ENCODE measurements at places on chromosomes 7 and 10.

DNA sequence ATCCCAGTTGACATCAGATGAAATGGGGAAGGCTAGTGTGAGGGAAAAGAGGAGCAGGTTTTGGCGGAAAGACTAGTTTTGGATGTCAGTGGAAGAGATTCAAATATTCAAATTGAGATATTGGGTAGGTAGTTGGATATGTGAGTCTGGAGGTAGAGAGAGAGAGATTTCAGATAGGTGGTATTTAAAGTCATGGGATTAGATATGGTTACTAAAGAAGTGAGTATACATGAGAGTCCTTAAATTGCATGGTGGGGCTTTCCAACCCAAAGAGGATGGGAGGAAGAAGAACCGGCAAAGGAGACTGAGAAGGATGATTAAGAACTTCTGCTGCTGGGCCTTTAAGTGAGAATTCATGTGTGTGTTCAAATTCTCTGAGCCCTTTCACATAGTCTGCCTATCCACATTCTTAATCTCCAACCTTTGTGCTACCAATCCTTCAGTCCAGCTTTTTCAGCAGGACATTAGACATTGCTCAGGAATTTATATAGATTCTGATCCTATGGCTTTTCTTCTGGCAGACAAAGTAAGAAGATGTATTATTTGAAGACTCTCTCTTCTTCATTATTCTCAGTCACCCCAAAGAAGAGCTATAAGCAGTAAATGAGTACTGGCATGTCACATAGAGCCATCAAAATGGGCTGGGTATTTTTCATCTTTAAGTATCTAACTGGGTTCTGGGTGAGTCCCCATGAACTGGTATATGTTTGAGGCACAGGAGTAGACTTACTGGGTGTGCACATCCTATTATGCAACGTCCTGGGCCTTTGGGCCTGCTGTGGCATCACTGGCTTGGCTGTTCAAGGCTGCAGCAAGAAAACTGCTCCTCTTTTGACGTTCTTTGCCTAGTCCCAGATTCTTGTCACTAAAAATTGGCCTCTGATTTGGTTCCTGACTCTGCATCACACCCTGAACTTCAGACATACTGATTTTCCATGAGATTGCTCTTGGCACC lies 33.6 kb downstream of the ST7 start:
- DNase-seq, result no peak

GRCh38 chr10:114893251-114893650 lies 44.7 kb upstream of the TRUB1 start:
- DNase-seq, result no peak

DNA sequence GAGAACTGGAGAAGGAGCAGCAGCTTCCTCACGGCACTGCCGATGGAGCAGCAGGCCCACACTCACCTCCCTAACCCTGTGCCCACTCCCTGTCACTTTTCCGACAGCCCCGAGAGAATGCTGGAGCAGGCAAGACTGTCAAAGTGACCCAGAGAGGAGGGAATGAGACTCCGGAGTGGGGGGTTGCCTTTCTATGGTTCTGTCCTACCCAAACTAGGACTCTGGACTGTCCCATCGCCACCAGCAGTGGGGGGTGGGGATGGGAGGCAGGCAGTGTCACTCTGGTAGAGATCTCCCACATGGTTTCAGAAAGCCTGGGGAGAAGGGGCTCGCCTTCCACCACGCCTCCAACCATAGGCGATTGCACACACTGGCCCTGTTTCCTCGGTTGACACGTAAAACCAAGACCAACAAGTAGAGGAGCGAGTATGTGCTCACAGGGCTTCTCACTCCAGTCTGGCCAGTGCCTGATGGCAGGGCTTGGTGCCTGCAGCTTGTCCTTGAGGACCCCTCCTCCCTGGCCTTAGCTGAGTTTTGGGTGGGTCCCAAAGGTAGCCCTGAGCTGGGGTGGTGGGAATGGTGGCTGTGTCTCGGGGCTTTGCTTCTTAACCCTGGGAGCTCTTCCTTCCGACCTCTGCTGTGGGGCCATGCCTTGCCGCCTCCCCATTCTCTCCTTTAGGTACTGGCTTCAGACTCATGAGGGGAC lies 148.5 kb downstream of the PTPN20 start:
- DNase-seq, result no peak

GRCh38 chr10:122530177-122530576 lies 30.4 kb upstream of the DMBT1 start:
- DNase-seq, result no peak

DNA sequence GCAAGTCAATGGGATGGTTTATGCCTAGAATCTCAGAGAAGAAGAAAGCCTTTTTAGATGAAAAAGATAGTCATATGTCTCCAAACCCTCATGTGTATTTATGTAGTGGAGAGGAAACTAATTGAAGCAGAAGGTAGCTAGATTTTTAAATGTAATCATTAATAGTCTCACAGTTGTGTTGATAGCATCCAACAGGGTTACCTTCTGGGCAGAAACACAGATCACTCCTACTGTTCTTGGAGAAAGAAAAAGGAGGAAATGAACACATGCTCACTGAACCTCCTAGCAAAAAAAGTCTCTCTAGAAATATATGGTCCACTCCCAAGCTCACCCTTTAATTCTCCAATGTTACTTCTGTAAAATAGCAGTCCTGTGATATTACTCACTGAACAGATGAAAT lies 777.2 kb upstream of the C7orf33 start:
- no peak for DNase-seq

- no peak for DNase-seq
Observed at GRCh38 chr7:149642589-149642988, 130.8 kb downstream of the ZNF467 start.

DNA sequence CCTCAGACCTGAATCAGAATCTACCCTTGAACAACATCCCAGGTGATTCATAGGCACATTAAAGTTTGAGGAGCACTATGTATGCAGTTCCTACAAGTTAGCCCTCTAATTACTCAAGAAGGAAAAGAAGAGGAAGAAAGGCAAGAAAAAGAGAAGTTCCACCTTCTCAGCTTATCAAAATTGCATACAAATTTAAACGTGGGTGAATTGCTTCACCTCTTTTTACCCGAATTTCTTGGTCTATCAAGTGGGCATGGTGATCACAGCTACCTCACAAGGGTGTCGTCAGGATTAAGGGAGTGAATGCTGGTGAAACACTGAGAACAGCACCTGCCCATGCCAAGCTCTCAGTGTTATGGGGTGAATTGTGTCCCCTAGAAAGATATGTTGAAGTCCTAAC lies 43.8 kb upstream of the PAPSS2 start:
- DNase-seq, result no peak

- DNase-seq, result no peak
Observed at GRCh38 chr10:30374353-30374752, 25.3 kb upstream of the MTPAP start.

DNA sequence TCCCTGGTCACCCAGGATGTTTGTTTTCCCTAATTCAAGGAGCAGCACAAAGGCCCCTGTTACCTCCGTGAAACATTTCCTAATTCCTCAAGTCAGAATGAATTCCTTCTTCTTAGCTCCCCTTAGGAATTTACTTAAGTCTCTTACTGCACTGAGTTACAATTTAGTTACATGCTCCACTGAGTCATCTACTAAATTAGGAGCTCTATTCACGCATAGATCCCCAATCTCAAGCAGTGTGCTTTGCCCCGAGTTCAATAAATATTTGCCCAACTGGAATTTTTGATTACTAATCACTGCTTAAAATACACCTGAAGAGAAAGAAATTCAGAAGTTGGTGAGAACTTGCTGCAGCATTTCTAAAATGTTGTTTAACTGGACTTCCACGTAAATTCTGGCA lies 329.4 kb upstream of the MYO3A start:
- DNase-seq, result no peak

- DNase-seq, result no peak
Observed at GRCh38 chr10:82206831-82207230, 331.8 kb downstream of the NRG3 start.

- no peak for DNase-seq
Observed at GRCh38 chr10:1434202-1434601, 303.1 kb downstream of the ADARB2 start.

DNA sequence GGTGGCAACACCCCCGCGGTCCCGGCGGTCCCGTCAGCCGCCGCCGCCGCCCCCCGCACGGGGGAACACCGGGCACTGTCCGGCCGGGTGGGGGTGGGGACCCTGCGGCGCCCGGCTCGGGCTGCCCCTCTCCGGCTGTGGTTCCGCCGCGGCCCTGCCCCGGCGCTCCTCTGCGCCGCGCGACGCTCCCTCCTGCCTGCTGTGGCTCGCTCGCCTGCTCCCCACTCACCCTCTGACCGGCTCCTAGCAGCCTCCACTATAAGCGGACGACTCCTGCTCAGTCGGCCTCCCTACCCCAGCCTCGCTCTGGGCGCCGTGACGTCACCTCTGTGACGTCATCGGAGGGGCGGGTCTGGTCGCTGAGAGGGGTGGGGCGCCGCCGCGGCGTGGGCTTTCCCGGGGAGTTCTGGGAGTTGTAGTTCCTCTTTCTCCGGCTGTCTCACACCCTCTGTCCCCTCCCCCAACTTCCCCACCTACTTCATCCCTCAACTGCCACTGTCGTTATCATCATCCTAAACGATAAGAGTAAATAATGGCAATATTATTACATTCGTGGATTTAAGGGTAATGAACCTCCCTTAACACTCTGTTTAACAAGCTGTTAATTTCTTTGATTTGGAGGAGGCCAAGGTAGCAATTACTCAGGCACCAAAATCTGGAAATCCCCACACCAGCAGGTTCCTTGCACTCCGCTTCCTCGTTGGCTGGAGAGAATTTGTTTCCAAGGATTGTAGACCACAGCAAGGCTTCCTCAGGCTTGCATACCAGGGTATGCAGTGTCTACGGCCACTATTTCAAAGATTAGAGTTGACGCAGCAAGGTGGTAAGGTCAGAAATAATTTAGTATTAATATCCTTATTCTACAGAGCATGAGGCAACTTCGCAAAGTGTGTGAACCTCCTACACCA lies at the start of gene UBE2H:
TSS of gene UBE2H (minus strand) at position 308 of the 908 bp plus-strand sequence. CDS start 405 bp downstream, outside the sequence.
- DNase-seq, result peak; percentile 85

DNA sequence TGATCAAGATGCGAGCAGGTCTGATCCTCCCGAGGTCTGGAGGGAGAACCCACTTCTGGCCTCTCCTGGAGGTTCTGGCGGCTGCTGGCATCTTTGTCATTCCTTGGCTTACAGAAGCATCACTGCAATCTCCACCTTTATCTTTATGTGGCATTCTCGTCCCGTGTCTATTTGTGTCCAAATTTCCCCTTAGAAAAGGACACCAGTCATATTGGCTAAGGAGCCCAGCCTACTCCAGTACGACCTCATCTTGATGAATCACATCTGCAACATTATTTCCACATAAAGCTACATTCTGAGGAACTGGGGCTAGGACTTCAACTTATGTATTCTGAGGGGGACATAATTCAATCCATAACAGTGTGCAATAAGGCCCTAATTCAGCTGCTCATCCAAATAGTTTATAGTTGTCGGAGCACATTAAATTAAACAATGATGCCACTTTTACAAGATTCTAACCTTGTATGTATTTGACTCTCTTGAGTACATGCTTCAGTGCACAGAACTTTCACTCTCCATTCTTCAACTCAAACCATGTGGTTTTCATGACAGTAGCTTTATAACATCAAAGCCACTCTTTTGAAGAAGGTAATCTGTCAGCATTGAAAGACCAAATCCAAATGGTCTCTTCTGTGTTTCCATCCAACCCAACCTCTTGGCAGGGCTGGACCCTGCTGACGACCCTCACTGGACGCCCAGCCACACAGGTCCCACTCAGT lies 86.2 kb upstream of the DDC start:
- no peak for DNase-seq

DNA sequence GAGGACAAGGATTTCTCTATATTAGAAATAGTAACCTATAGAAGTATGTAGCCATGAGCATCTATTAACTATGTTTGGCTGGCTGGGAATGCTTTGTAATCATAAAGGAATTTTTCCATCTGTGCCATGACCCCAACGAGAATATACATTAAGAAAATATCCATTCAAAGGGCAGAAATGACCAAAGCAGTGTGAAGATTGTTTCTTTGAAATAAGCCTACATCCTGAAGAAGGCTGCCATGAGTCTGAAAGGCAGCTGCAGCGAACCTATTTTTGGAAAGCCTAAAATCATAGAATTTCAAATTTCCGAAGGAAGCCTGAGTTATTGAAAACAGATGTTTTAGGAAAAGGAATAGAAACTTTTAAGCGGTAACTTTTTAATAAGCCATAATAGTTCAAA lies 244.2 kb upstream of the FOXK1 start:
- no peak for DNase-seq

- DNase-seq, result no peak
Observed at GRCh38 chr10:63424576-63424975, 41.2 kb downstream of the JMJD1C start.

DNA sequence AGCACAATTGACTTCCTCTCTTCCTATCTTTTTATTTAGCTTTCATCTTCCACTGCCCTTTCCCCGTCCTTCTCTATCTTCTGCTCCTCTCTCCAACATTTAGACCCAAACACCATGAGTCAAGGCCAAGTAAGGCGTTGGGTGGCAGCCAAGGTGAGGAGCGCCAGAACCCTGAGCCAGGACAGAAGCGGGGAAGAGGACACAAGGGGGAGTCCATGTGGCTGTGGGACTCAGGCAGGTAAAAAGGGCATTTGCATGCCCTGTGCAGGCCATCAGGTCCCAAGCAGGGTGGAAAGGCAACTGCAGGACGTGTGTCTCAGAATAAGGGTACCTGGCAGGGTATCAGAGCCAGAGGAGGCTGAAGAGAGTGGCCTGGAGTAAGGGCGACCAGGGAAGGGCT lies 192.4 kb upstream of the PFKP start:
- DNase-seq, result no peak

GRCh38 chr7:6317797-6318438 lies 45.5 kb upstream of the CYTH3 start:
- DNase-seq, result no peak

DNA sequence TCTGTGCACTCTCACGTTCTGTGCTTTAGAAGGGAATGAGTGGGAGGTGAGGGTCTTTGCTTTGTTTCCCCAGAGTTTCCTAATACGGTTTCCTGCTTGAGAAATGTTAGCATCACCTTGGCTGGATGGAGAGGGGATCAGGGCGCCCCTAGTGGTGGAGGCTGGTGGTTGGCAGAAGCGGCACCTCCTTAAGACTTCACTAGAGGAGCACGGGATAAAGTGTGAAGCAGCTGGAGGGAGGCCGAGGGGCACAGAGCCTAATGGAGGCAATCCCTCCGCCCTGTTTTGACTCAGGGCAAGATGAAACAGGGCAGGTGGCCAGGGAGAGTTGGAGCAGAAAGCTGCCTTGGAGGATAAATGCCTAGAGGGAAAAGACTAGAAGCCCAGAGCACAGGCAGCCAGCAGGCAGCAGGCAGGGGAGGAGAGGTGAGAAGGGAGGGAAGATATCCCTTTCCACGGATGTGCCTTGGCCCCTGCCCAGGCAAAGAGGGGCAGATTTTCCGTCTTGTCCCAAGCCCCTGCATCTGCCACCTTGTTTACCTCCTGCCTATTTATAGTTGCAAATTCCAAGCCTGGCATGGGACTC lies 56.0 kb upstream of the BTRC start:
- no peak for DNase-seq

DNA sequence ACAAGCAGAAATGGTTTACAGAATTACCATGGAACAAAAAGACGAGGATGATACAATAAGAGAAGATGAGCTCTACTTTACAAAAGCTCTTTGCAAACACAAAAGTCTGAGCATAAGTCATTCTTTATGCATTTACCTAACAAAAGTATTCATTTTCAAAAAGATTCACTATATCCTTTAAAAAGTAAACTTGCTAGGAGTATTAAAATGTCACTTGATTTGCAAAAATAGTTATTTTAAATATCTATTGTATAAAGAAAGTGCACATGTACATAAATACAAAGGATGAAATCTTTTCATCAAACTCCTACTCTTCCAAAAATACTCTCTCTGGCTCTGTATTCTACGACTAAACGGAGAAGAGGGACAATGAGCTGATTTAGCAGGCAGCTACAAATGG lies 146.4 kb upstream of the STEAP1 start:
- DNase-seq, result no peak

GRCh38 chr10:43943818-43944360 lies 295.2 kb upstream of the ZNF32 start:
- DNase-seq, result no peak
